ENCODE measurements at places on chromosomes 3 and 15.

GRCh38 chr3:28449398-28449797 is 100.8 kb upstream of the AZI2 start:
- no peak for DNase-seq

GRCh38 chr3:183937601-183938286 is 53.1 kb upstream of the PARL start:
- no peak for DNase-seq

DNA sequence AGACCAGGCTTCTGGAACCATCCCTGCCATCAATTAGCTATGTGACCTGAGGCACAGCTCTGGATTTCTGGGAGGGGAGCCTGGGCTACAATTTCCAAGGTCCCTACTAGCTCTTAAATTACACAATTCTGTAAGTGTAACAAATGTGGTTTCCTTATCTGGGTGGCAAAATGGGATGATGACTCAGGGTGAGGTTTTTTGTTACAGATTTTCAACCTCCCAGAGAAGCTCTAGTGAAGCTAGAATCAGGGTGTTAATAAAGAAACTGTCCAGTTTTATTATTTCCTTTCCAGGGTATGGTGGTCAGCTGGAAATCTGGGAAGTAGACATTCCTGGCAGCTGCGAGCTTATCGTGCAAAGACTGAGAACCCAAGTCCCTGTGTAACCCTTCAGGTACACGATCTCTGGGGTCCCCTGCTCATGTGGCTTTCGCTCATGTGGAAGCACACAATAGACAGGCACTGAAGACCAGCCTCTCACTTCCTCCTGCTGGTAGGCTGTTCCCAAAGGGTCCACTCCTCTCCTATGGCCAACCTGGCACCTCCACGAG is 7.3 kb downstream of the RAB27A start:
- DNase-seq = no peak

DNA sequence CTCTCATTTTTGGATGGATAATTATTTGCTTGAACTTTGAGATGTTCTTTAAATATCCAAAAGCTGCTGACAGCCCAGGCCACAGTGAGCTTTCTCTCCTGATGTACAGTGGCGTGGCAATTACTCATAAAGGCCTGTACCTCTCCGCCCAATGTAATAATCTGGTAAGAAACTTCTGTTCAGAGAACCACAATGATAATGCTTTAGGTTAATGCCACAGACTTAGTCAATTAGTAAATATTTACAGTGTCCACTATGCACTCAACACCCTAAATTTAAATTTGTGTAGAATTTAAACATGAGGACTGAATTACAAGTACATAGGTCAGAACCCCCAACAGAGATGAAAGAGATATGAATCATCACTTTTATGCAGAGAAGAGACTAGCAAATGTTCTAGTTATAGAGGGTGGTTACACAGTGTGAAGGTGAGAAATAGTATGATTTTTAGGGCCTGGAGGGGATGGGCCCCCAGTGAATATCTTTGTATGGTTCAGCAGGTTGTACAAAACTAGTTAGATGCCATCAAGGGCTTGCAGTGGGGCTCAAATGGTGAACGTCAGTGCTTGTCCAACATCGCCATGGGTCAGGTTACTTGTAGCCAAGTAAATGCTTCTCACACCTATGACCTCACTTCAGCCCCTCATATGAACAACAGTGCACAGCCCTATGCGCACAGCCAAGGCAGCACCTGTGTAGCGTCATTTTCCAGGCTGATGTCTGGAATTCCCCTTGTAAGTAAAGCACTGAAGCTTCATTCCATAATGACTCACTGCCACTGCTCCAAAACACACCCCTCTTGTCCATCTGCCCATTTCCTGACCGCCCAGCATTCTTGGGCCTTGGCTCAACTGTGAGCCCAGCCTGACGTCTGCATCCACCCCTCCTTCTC is 13.3 kb downstream of the ABHD2 start:
- DNase-seq = no peak

GRCh38 chr3:115632026-115632425 is 8.7 kb downstream of the GAP43 start:
- DNase-seq = no peak
